ENCODE measurements at places on chromosomes 1 and 21. TPM values are rescaled to one million over a fixed set of nuclear protein-coding genes. Genes with fewer than 3 reads are reported as not detected.

The PLA2G2D gene
- not detected for total RNA-seq

The OR6N1 gene
- total RNA-seq: not detected

The UTS2 gene
- total RNA-seq: 0.82 TPM

The PCP4L1 gene
- not detected for total RNA-seq

The ZC3H11A gene
- total RNA-seq: 98.5 TPM

The SPRR1A gene
- total RNA-seq: not detected

The AGT gene
- total RNA-seq: not detected

The NRIP1 gene
- 13.2 TPM for total RNA-seq

The CRYBG2 gene
- total RNA-seq: 5.7 TPM

The LYPD8 gene
- total RNA-seq: not detected

The CD1C gene
- not detected for total RNA-seq

The MLLT11 gene
- 5.0 TPM for total RNA-seq

The SAMD11 gene
- total RNA-seq: not detected

The ACTL8 gene
- not detected for total RNA-seq

The UBASH3A gene
- 89.5 TPM for total RNA-seq

The EFCAB14 gene
- 79.4 TPM for total RNA-seq

The RGS4 gene
- not detected for total RNA-seq

The SPATA46 gene
- total RNA-seq: not detected

The S100A5 gene
- 1.6 TPM for total RNA-seq

The CFHR1 gene
- total RNA-seq: not detected

The AADACL4 gene
- total RNA-seq: not detected

The LCE3E gene
- total RNA-seq: not detected

The TEX38 gene
- total RNA-seq: not detected

The CFHR4 gene
- total RNA-seq: not detected

The DPT gene
- not detected for total RNA-seq

The KRTAP8-1 gene
- total RNA-seq: not detected

The TLCD4 gene
- not detected for total RNA-seq

The ADCY10 gene
- 0.07 TPM for total RNA-seq

The NRAS gene
- total RNA-seq: 39.7 TPM

The KCNN3 gene
- 0.02 TPM for total RNA-seq

The PRAMEF11 gene
- not detected for total RNA-seq

The CORT gene
- 0.73 TPM for total RNA-seq

The PLEKHN1 gene
- 3.3 TPM for total RNA-seq

The RAB7B gene
- total RNA-seq: not detected

The WNT2B gene
- 0.12 TPM for total RNA-seq

The LDLRAD1 gene
- total RNA-seq: not detected

The ELAPOR1 gene
- 11.9 TPM for total RNA-seq

The RNU1-3 gene
- total RNA-seq: 3,744 TPM

The SLC25A33 gene
- 7.7 TPM for total RNA-seq

The ZNF683 gene
- total RNA-seq: 7.0 TPM

The CSF3R gene
- total RNA-seq: not detected

The ANGPTL3 gene
- total RNA-seq: not detected

The NES gene
- total RNA-seq: not detected

The CD55 gene
- 64.9 TPM for total RNA-seq

Measured in activated CD8-positive, alpha-beta memory T cell treated with anti-CD3 and anti-CD28 coated beads, Interleukin-2, amount 10 ng/mL, durations not matched to agents 7 days and 5 days (primary cell).